ENCODE measurements at places on chromosomes 3 and 15. TPM values are rescaled to one million over a fixed set of nuclear protein-coding genes. Genes with fewer than 3 reads are reported as not detected.
A peak's percentile ranks its signal among the peaks of the same experiment; 100 is the strongest.

The MYEF2 gene
- 3.6 TPM for total RNA-seq

The CPNE9 gene
- total RNA-seq: not detected

The MUC4 gene
- total RNA-seq: 0.09 TPM

The PEX11A gene
- total RNA-seq: 23.8 TPM

The C3orf80 gene
- 0.24 TPM for total RNA-seq

GRCh38 chr15:73930371-73930770, 4.1 kb downstream of the LOXL1 start:
- DNase-seq: no peak

DNA sequence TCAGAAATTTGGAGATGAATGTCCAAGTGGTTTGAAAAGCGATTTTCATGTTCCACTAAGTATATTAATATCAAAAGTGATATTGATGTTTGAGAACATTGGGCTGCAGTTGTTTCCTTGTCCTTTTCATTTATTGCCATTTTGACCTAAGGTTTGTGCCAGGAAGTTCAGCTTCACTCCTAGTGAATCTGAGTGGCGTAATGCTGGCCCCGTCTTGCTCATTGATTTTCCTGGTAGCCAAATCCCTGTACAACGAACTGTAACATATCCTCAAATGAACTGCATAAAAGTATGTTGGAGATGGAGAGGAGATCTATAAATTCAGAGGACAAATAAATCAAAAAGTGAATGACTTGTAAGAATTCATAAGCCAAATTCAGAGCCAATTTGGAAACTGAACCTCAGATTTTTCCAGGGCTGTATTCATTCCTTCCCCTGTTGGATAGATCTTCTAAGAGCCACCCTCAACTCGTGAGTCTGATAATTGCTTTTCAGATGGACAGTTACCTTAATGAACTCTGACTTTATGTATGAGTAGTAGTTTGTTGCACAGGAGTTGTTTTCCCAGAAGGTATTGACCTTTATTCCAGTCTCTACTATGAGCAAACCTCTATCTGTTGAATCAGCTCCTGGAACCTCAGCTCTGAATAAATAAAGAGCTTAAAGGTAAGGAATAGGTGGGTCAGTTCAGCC, 72.8 kb downstream of the ITPR1 start:
- DNase-seq: no peak

DNA sequence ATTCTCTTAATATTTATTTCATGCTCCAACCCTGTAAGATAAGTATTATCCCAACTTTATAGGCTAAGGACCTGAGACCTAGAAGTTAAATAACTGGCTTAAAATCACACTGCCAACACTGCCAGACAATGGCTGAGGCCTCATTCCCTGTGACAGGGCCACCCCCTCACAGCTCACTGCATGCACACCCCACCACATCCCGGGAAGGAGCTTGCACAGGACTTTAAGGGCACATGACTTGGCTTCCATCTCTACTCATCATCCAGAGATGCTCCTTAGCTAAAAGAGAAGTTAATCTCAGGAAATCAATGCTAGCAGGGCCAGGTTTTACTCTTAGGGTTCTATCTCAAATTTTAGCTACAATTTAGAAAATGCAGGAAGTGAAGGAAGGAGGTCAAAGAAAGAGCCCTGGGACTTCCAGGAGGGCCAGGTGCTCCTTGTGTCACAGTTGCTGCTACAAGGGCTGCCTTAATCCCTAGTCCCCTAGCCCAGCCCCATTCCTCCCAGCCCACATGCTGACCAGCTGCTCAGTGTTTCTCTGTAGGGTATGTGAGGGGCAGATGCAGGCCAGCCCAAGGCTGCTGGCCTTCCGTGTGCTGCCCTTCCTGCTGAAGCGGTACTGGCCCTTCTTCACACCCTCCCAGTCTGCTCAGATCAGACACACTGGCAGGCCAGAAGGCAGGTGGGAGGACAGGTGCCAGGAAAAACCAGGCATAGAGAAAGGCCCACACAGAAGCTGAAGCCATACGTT, 53.5 kb downstream of the WWTR1 start:
- no peak for DNase-seq

- DNase-seq: no peak
Measured at GRCh38 chr3:147886879-147887278, 477.7 kb downstream of the ZIC1 start.

DNA sequence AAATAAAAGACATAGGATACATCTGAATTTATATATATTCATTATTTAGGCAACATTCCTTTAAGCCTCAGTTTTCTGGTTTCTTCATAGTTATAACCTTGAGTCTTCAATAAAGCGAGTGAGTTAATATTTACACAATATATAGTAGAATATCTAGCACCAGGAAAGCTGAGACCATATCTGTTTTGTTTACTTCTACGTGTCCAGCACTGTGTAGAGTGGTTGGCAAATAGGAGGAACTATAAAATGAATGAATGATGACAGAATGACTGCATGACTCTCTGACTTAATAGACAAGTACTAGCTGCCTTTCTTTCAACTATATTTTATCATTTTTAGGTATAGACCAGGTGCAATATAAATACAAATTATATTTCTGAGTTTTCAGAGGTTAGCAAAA, 197.8 kb upstream of the RBMS3 start:
- DNase-seq: no peak

DNA sequence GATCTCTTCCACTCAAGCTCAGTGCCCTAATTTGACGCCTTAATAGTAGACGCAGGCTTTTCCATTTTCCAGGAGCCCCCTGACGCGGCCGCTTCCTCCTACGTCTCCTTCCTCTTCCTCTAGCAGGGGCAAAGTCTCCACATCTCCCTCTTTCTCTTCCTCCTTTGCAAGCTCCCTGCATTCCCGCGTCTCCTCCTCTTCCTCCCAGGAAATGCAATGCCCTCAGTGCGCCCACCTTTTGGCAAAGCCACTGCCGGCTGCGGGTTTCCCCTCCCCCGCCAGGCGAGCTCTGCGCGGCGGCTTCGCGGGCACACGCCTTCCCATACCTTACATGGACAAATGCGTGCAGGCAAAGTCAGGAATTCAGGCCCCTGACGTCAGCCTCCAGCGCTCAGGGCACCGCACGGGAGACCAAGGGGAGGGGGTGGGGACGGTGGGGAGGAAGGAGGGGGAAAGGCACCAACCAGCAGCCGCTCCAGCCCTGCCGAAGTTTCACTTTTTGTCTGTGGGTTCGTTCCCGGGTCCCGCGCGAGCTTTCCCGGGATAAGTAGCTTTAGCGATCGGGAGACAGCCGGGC, 432 bp upstream of the LPP start:
- peak; percentile 35 for DNase-seq

- no peak for DNase-seq
Measured at GRCh38 chr3:55309336-55309735, 177.8 kb downstream of the WNT5A start.
